ENCODE measurements at places on chromosomes 16 and 17. TPM values are rescaled to one million over a fixed set of nuclear protein-coding genes. Genes with fewer than 3 reads are reported as not detected.

Gene KRTAP4-6
- not detected for total RNA-seq

Gene CHST6
- not detected for total RNA-seq

Gene ZNF778
- total RNA-seq = 4.0 TPM

Gene KRT36
- not detected for total RNA-seq

Gene CACNG5
- not detected for total RNA-seq

DNA sequence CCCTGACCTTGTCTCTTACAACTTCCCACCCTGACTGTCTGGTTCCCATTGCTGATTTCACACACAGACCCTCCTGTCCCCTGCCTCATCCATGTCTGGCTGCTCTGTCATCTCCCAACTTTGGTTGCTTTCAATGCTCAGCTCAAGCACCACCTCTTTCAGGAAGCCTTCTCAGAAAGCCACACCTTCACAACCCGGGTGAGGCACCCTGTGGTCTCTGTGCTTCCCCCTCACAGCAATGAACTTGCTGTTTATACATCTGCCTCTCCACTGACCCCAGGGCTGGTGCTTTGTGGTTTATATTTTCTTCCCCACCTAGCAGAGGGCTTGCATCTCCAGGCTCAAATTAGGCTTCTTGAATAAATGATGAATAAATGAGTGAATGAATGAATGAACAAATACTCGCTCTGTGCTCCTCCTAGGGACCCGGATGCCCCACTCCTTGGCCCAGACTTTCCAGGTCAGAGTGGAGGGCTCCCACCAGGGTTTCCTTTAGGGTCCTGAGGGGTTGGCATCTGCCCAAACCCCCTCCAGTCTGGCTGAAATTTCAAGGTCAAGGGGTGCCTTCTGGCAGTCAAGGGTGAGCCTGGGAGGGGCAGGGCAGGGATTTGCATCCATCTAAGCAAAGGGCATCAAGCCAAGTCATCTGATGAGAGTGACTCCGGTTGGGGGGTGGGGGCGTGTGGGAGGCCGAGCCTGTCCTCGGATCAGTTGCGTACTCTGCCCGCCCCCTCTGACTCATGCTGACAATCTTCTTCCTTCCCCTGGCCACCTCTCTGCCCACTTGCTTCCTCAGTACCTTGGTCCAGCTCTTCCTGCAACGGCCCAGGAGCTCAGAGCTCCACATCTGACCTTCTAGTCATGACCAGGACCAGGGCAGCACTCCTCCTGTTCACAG is at the start of gene ITGAX:
ITGAX (plus strand) TSS at position 783 of the 898 bp plus-strand sequence; CDS start at position 862, 79 bp downstream.
- H3K36me3 ChIP-seq = no peaks in the 10 kb centered on the region
- H3K27me3 ChIP-seq = no peaks in the 10 kb centered on the region
- H3K27ac ChIP-seq = peak within 1 kb of the TSS; percentile 11
- peak within 1 kb of the TSS; percentile 30 for H3K4me3 ChIP-seq

- DNase-seq = no peak
- H3K4me3 ChIP-seq = no peak overlapping the region
Observed at GRCh38 chr17:82944990-82945389, 105.2 kb upstream of the ZNF750 start.

DNA sequence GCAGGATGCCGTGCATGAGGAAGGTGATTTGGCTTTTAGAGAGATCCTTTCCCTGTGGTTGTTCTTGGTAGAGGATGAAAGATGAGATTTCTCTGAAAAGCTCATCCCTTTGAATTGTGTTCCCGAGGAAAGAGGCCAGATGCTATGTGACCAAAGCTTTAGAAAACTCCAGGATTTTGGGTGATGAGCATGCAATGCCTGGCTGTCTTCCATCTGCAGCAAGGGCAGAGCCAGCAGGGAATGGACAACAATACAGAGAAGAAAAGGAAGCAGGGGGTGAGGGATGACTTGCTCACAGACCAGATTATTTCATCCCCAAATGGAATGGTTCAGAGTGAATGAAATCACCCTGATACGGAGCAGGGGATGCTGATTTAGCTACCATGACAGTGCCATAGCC is 949.7 kb upstream of the EEF2KMT start:
- DNase-seq = no peak
- H3K4me1 ChIP-seq = no peaks in the 10 kb centered on the region
- no peaks in the 10 kb centered on the region for H3K27me3 ChIP-seq
- no peak overlapping the region for H3K27ac ChIP-seq

DNA sequence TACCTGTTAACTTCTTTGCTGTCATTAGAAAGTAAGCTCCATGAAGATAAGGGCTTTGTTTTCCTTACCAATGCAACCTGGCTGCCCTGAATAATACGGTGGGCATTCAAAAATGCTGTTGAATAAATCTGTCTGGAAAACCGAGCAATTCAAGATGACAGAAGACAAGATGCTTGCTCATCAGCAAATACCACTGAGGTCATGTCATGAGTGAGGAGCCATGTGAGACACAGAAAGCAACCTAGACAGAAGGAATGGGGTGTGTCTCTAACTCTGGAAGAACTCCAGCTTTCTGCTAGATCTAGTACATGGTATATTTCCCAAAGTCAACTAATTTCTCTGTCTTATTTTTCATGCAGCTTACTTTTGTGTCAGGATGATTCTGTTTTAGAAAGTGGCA is 64.2 kb downstream of the STH start:
- H3K27me3 ChIP-seq = no peaks in the 10 kb centered on the region
- DNase-seq = no peak
- no peak overlapping the region for H3K4me3 ChIP-seq
- H3K36me3 ChIP-seq = peaks cover 72% of the 10 kb centered on the region
- H3K4me1 ChIP-seq = no peaks in the 10 kb centered on the region

DNA sequence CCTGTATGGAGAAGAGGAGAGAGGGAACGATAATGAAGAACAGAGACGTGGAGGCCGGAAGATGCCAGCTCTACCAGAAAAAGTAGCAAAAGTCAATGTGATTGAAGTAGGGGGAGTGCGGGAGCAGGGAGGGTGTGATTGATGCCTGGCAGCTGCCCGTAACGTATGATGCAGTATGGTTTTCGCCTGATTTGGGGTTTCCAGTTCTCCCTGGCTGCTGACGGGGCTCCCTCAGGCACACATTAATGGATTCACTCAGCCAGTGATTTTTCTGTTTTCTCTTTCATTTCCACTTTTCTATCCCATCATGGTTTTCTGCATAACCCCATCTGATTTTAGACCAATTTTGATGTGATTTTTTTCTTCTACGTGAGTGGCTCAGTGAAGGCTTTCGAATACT is 62.1 kb downstream of the PRKCA start:
- H3K36me3 ChIP-seq = no peaks in the 10 kb centered on the region
- H3K27me3 ChIP-seq = no peaks in the 10 kb centered on the region
- no peak overlapping the region for H3K4me3 ChIP-seq
- H3K27ac ChIP-seq = no peak overlapping the region
- no peak for DNase-seq

DNA sequence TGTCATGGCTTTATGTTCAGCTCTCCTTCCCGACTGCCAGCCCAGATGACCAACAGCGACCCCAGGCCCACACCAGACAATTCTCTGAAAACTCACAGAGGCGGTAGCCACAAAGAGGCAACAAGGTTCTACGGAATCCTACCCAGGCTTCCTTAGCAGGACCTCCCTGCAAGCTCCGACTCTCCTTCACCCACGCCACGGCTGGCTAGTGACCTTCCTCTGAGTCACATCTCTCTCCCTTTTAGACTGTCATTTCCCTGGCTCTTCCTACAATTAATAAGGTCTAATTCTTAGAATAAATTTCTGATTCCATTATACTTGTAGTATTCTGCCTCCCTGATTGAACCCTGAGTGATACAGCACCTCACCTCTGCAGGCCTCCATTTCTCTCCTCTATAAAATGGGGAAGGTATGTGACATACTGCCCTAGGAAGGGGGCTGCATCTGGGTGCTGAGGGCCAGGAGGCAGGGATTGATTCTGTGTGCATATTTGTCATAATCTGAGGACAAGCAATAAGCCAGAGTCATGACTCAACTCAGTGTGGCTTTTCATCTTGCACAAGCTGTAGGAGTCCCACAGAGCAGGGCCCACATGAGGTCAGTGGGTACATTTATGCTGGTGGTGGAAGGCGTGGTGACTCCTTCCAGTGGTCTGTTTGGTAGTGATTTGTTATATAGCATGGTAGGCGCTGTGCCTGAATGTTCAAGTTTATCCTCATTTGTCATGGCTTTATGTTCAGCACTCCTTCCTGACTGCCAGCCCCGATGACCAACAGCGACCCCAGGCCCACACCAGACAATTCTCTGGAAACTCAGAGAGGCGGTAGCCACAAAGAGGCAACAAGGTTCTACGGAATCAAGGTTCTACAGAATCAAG is 46.2 kb downstream of the SMPD3 start:
- no peak for DNase-seq
- no peak overlapping the region for H3K27ac ChIP-seq
- H3K4me3 ChIP-seq = no peak overlapping the region
- peaks cover 25% of the 10 kb centered on the region for H3K4me1 ChIP-seq
- H3K27me3 ChIP-seq = no peaks in the 10 kb centered on the region

DNA sequence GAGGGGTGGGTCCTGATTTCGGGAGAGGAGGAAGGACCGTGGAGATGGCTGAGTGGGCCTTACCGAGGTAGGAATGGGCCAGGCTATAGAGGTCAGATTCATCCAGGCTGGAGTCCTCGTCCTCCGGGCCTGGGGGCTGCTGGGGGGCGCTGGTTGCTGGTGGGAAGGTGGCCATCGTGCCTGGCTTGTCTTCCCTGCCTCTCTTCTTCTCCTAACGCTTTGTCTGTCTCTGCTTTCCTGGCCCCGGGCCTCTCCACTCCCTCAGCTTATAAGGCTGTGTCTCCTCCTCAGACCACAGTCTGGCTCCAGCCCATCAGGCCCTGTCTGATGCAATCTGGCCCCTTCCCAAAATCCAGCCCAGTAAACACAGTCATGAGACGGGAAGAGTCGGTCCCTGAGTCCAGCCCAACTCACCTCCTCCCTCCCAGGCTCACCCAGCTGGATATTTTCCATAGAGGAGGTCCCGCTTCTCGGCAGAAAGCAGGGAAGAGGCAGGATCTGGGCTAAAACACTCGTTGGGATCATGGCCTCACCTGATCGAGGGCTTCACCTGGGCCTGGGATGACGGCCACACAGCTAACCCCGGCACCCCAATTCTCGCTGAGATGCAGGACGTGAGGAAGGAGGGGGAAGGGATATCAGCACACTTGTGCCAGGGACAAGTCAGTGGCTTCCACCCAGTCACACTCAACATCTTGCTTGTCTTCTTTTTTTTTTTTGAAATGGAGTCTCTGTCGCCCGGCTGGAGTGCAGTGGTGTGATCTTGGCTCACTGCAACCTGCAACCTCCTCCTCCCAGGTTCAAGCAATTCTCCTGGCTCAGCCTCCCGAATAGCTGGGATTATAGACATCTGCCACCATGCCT is at the start of gene NUPR1:
NUPR1 (minus strand) TSS at position 242 of the 864 bp plus-strand sequence; CDS start at position 175, 67 bp downstream.
- H3K4me3 ChIP-seq = no peak within 1 kb of the TSS
- no peaks in the 10 kb centered on the region for H3K27me3 ChIP-seq
- peak within 1 kb of the TSS; percentile 5 for H3K27ac ChIP-seq
- no peak for DNase-seq
- no peaks in the 10 kb centered on the region for H3K36me3 ChIP-seq

DNA sequence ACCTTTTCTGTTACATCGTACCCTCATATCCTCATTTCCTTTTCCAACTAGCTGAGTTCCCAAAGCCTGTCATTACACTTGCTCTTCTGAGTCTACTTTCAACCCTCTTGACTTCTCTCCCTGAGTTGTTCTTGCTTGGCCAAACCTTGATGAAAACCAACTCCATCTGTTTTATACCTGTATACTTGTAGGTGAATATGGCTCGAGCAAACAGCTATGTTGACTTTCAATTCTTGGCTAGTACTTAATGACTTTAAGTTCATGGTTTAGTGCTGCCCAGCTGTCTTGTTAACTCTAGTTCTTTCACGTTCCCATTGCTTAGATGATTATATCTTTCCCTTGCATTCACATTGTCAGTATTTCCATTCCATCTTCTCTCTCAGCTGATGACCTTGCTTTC is 14.8 kb downstream of the TANC2 start:
- no peak for DNase-seq
- H3K4me1 ChIP-seq = no peaks in the 10 kb centered on the region
- H3K27me3 ChIP-seq = no peaks in the 10 kb centered on the region

DNA sequence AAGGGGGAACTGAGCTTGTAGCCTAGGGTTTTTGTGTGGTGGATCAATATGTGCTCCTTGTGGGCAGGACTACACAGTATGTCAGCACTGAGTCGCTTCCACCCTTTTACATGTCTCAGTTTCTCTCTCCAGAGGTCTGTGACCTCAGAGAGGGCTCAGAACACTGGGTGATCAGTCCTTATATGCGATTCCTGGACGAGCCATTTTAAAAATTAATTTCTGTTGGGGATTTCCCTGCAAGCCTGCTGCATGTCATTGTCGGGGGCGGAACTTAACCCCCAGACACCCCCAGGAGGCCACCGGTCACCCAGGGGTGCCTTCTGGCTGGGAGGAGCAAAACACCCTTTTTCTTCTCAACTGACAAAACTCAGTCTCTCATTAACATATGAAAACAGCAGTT is 14.1 kb downstream of the DHRS7B start:
- H3K4me1 ChIP-seq = no peaks in the 10 kb centered on the region
- no peaks in the 10 kb centered on the region for H3K36me3 ChIP-seq
- no peak overlapping the region for H3K27ac ChIP-seq
- no peaks in the 10 kb centered on the region for H3K27me3 ChIP-seq
- DNase-seq = no peak

DNA sequence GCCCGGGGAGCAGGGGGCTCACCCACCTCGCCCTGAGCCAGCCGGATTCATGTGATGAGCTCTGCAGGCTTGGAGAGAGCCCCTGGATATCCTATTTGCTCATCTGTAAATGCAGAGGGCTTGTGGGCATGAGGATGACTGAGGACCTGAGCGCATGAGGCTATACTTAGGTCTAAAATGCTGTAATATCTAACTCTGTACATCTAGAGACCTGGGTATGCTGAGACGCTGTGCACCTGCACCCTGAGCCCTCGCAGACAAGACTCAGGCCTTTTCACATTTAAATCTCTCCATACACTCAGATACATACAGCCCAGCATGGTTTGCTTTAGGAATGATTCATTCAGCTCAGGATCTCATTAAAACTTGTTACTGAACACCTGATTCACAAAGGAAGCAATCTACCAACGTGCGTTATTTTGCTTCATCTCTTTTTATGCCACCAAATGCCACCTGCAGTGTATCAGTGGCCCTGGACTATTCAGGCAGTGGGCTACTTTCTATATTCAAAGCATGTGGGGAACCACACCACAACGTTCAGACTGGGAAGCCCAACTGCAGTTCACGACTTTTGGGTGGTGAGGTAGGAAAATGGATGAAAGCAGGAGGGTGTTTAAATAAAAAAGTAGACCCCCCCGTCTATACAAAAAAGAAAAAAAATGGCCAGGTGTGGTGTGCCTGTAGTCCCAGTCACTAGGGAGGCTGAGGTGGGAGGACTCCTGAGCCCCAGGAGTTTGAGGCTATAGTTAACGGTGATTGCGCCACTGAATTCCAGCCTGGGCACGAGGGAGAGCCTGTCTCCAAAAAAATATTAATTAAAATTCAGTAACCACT is 12.0 kb downstream of the USP7 start:
- no peak for DNase-seq
- peaks cover 88% of the 10 kb centered on the region for H3K4me1 ChIP-seq
- H3K4me3 ChIP-seq = no peak overlapping the region
- H3K27ac ChIP-seq = no peak overlapping the region

GRCh38 chr17:27244491-27245223 is 49.3 kb upstream of the WSB1 start:
- DNase-seq = no peak
- no peaks in the 10 kb centered on the region for H3K27me3 ChIP-seq
- no peak overlapping the region for H3K27ac ChIP-seq
- no peaks in the 10 kb centered on the region for H3K36me3 ChIP-seq
- H3K4me3 ChIP-seq = no peak overlapping the region

All from CD4-positive, alpha-beta T cell (primary cell).